ENCODE measurements at places on chromosomes 13 and 19. TPM values are rescaled to one million over a fixed set of nuclear protein-coding genes. Genes with fewer than 3 reads are reported as not detected.

PPP6R1 gene
- 54.1 TPM for total RNA-seq

DNA sequence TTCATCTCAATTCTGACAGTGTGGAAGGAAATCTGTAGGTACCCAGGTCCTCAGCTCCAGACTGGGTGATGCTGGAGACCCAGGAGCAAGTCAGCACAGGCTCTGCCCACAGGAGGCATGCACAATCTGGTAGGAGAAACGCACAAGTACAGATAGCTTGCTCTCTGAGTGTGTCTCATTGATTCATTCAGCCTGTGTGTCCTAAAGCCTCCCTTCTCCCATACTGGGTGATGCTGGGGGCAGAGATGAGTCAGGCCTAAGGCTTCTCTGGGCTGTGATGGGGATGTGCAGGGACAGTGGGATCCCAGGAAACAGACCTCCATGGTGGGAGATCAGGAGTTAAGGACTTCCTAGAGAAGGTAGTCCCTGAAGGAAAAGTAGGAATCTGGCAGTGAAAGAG, 6.8 kb downstream of the ZNF526 start:
- DNase-seq = no peak

DNA sequence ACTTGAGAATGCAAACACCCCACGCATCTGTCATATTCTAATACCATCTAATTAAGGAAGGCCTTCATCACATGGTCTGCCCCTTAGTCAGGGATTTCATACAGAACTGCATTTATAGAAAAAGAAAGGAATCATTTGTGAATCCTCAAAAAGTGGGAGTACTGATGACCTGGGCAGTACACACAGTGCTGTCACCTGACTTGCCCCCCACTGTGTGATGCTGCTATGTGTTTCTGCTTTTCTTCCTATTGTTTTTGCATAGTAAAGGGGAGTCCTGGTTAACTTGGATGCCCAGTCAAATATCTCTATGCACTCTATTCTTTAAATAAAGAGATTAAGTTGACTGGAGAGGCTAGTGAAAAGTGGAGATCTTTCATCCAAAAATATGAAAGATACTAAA, 1921.2 kb upstream of the PRR20A start:
- DNase-seq = no peak

ZNF134 gene
- total RNA-seq = 16.8 TPM

DNA sequence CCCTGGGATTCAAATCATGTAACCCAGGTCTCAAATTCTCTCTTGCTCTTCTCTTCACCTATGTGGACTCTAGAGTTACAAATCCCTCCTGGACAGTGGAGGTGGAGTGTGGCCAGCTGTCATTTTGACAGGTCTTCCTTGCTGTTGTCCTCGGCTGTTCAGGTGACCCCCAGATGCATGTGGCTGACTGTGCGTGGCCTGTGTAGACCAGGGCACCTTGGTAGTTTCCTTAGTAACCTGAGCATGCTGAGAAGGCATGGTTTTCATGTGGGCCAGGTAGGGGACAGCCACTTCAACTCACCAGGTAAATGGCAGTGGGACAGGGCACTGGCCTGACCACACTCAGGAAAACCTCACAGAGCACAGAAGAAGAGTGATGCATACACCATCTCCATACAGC, 155.0 kb upstream of the TSHZ3 start:
- no peak for DNase-seq
